Fibroblast of skin of abdomen (primary cell): ENCODE measurements at places on chromosomes 6 and 20.

DNA sequence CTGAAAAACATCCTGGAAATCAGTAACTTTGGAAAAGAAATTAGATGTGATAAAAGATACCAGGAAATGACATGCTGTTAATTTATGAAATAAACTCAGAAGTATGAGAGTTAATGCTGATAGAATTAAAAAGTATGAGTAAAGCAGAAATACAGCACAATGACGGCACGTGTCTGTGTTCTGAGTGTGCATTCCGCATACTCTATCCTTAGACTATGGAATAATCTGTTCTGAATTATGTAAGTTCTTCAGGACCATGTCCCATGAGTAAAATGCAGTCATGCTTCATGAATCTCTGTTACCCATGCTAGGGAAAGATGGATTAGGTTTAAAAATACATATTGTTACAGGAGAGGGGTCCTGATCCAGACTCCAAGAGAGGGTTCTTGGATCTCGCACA lies 21.7 kb downstream of the HECA start:
- peak; percentile 75 for DNase-seq

GRCh38 chr6:90701146-90701781 lies 114.4 kb upstream of the MAP3K7 start:
- DNase-seq, result no peak

DNA sequence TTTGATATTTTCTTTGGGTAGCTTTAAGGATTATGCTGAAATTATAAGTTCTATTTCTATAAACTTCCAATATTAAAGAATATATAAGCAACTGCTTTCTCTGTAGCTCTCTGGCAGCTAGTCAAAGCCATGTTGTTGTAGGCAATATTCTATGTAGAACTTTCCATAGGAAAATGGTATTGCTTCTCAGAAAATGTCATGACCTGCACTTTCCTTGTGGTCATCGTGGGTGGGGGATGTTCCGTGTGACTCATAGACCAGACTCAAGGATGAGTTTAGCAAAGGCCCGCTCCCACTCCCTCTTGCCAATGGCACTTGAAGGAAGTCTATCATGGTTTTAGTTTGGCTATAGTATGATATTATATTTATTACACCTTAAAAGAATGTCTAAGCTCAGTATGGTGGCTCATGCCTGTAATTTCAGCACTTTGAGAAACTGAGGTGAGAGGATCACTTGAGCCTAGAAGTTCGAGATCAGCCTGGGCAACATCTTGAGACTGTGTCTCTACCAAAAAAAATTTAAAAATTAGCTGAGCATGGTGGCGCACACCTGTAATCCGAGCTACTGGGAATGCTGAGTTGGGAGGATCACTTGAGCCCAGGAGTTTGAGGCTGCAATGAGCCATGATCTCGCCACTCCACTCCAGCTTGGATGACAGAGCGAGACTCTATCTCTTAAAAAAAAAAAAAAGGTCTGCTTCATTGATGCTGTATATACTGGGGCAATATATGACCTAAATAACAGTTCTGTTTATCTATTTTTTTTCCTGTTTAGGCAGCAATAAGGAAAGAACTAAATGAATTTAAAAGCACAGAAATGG lies 36.6 kb upstream of the LTV1 start:
- peak; percentile 33 for DNase-seq

GRCh38 chr20:19414600-19414999 lies 202.2 kb downstream of the SLC24A3 start:
- no peak for DNase-seq

- DNase-seq, result no peak
Measured at GRCh38 chr6:69880601-69881000, 14.2 kb downstream of the COL19A1 start.
